ENCODE measurements at places on chromosomes 1 and 21. TPM values are rescaled to one million over a fixed set of nuclear protein-coding genes. Genes with fewer than 3 reads are reported as not detected.

SPRR2G gene
- 0.68 TPM for total RNA-seq

CTH gene
- 11.3 TPM for total RNA-seq

PALMD gene
- 17.7 TPM for total RNA-seq

DNA sequence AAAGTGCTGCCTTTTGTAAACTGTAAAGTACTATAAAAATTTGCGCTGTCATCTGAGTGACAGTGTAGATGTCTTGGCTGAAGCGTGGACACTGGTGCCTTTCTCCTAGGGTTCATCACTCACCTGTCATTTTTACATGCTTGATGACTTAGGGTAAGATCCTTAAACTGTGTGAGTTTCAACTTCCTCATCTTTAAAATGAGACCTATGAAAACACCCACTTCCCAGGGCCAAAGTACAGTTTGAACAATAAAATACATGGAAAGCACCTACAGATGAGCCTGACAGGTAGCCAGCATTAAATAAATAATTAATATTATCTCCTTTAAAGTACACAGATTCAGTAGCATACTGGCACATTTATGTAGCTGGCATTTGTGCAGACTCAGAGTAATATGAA is 309.9 kb downstream of the CHRM3 start:
- ATAC-seq = no peak

USP1 gene
- total RNA-seq = 20.0 TPM

OPRD1 gene
- not detected for total RNA-seq

GRCh38 chr1:205688171-205689080 is 8.1 kb upstream of the SLC45A3 start:
- no peak for ATAC-seq

CAPN2 gene
- total RNA-seq = 171 TPM

ZZZ3 gene
- 24.9 TPM for total RNA-seq

DNA sequence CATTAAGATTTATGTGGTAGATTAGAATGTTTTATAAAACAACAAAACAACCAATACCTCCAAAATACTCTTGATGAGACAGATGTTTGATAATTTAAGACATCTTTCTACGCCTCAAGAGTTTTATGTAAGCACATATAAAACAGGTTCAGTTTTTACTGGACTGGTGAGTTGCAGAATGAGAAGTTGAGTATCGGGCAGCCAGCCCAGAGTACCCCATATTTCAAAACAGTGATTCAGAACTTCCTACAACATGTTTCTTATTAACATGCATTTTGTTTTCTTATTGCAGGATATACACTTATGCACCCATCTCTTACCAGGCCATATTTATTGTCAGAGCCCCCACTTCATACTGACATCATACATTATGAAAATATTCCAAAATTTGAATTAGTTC is 91.4 kb upstream of the RAVER2 start:
- ATAC-seq = no peak

GRCh38 chr1:39458991-39459390 is 32.4 kb upstream of the BMP8A start:
- ATAC-seq = no peak

- ATAC-seq = no peak
Observed at GRCh38 chr1:95096218-95096841, 20.8 kb upstream of the TLCD4 start.

- ATAC-seq = no peak
Observed at GRCh38 chr1:2320760-2321667, 70.3 kb downstream of the MORN1 start.

- no peak for ATAC-seq
Observed at GRCh38 chr1:62221171-62221570, 26.5 kb downstream of the L1TD1 start.

Measured in esophagus mucosa (tissue), 1 donor.